Right atrium auricular region (tissue), 2 donors: ENCODE measurements at places on chromosomes 7 and 10. TPM values are rescaled to one million over a fixed set of nuclear protein-coding genes. Genes with fewer than 3 reads are reported as not detected.

DNA sequence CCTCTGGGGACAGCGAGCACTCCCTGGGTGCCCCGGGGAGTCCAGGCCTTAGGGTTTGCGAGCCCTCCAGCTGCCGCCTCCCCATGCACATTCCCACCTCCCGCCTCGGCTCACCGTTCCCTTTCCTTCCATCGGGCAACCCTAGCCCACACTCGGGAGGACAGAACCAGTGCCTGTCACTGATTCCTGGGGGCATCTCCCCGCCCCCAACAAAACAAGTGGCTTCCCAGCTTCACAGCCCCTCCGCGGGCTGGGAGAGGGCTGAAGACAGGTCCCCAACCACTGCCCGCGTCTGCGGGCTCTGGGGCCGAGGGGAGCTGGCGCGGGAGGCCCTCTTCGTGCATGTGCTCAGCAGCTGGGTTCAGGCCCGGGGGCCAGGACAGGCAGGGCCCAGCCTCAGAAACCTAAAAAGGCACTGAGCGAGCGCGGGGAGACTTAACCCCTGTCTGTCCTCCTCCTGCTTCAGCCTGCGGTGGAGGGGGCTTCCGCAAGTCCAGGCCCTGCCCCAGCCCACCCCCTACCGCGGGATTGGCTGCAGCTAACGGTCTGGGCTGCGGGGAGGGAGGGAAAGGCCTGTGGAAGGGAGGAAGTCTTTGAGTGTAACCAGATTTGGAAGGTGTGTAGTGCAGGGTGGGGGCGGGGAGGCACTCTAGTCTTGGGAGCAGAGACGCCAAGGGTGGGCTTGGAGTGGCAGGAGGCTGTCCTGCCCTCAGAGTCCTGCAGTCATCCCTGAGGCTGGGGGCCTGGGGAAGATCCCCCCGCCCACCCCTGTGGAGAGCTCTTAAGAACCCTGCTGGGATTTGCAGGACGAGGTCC, 1.2 kb downstream of the FLNC start:
- no peaks in the 10 kb centered on the region for H3K4me1 ChIP-seq
- H3K27me3 ChIP-seq, result no peaks in the 10 kb centered on the region

DNA sequence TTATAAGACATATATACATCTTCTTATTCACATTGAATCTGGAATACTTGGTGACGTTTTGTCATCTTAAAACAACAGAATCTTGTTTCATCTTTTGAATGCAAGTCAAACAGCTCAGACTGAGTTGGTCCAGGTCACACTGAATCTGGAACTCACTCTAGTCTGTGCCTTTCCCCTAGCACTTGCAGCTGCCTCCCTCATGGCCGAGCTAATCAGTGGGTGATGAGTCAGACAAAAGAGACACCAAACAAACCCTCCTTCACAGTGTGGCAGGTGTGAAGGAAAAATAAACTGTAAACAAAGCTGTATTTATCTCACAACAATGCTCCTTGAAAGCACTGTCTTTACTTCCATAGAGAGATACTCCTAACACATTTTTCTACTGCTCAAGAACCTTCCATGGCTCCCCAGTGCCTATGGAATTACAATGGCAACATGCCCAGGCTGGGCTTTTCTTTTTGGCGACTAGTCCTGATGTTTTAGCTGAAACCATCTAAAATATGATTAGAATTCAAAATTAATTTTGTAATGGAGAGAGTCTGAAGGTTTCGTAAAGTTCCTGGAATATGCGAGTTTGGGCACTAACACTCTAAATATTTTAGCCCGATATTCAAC, 140.0 kb downstream of the ZNF365 start:
- no peak overlapping the region for H3K4me3 ChIP-seq
- H3K27ac ChIP-seq, result no peak overlapping the region
- no peak for DNase-seq
- H3K27me3 ChIP-seq, result no peaks in the 10 kb centered on the region
- H3K36me3 ChIP-seq, result no peaks in the 10 kb centered on the region
- H3K4me1 ChIP-seq, result no peaks in the 10 kb centered on the region

- H3K27ac ChIP-seq, result no peak overlapping the region
- no peaks in the 10 kb centered on the region for H3K27me3 ChIP-seq
- H3K4me3 ChIP-seq, result no peak overlapping the region
Measured at GRCh38 chr10:23379686-23380085, 35.1 kb upstream of the C10orf67 start.

GRCh38 chr10:29790207-29790606, 155.4 kb upstream of the SVIL start:
- no peak overlapping the region for H3K27ac ChIP-seq
- DNase-seq, result no peak
- no peak overlapping the region for H3K4me3 ChIP-seq
- H3K27me3 ChIP-seq, result no peaks in the 10 kb centered on the region
- no peaks in the 10 kb centered on the region for H3K36me3 ChIP-seq

GRCh38 chr7:12146813-12147212, 64.3 kb upstream of the TMEM106B start:
- H3K27ac ChIP-seq, result no peak overlapping the region
- H3K27me3 ChIP-seq, result no peaks in the 10 kb centered on the region
- no peak for DNase-seq
- H3K4me3 ChIP-seq, result no peak overlapping the region

DNA sequence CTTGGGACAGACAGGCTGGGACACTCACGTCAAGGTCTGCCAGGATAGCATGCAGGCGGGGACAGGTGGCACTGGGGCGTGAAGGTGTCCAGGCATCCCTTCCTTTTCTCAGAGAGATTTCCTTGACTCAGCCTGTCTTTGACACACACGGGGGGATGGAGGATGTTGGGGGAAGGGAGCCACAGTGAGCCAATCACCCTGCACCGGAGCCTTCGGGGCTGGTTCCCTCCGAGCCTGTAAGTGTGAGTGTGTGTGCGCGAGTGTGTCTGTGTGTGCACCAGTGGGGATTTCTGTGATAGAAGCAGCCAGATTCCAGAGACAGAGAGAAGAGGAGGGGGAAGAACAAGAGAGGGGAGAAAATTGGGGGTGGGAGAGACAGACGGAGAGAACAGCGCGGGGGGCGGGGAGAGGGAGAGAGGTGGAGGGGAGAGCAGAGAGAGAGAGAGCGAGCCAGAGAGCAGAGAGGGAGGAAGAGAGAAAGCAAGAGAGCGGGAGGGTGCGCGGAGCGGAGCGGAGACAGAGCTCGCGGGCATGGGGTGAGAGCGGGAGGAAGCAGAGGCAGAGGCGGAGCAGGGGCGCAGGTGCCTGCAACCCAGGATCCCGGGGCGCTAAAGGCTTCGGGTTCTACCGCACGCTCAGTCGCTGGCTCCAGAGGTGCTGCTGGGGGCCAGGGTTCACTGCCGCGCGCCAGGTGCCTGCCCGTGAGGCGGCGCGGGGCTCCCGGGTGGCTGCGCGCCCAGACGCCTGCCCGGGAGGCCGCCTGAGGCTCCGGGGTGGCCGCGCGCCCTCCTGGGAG, 466 bp upstream of the GPR26 start:
- no peaks in the 10 kb centered on the region for H3K27me3 ChIP-seq
- H3K36me3 ChIP-seq, result no peaks in the 10 kb centered on the region
- no peaks in the 10 kb centered on the region for H3K4me1 ChIP-seq
- H3K27ac ChIP-seq, result no peak overlapping the region
- H3K4me3 ChIP-seq, result no peak overlapping the region
- DNase-seq, result no peak

DNA sequence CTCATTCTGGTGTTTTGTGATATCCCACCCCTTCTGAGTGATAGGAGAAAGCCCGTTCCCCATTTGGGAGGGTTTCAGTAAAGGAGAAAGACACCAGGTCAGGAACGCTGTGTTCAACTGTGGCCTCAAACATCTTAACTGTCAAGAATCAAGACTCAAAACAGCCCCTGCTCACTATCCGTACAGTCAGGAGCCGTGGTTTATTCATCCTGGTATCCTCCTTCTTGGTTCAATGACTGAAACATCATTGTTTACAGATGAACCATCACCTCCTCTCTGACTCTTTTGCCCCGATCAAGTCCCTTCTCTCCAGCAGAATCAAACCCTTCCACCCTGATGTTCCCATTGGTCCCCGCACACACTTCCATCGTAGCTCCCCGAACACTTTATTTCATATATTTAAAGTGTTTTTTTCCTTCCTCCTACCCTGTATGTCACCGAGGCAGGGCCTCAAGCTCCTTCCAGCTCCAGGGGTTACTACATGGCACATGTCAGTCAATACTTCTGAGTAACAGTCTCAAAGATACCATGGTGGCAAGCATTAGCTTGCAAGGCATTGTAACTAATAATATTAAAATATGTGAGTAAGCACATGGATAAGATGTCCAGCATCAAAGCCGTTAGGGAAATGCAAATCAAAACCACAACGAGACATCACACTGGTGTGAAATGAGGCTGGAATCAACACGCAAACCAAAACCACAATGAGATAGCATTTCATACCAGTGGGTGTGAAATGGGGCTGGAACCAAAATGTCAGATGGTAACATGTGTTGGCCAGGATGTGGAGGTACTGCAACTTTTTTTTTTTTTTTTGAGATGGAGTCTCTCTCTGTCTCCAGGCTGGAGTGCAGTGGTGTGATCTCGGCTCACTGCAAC, 124.7 kb upstream of the C1QL3 start:
- no peak overlapping the region for H3K4me3 ChIP-seq
- no peak overlapping the region for H3K27ac ChIP-seq
- H3K4me1 ChIP-seq, result no peaks in the 10 kb centered on the region
- no peak for DNase-seq

DNA sequence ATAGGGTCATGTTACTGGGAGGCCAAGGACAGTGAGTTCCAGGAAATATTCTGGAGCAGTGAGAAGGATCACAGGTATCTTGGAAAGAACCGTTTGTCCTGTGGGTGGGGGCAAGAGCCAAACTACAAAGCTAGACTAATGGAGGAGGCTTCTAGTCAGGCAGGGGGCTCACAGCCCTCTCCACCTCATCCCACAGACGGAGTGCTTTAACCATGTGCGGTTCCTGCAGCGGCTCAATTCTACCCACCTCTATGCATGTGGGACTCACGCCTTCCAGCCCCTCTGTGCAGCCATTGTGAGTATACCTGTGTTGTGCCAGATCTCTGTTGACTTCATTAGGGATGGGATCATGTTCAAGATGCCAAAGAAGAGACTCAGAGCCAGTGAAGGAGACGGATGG, 8.1 kb downstream of the SEMA4G start:
- no peaks in the 10 kb centered on the region for H3K4me1 ChIP-seq
- H3K36me3 ChIP-seq, result peaks cover 14% of the 10 kb centered on the region
- no peaks in the 10 kb centered on the region for H3K27me3 ChIP-seq
- no peak overlapping the region for H3K4me3 ChIP-seq
- H3K27ac ChIP-seq, result no peak overlapping the region
- DNase-seq, result no peak

DNA sequence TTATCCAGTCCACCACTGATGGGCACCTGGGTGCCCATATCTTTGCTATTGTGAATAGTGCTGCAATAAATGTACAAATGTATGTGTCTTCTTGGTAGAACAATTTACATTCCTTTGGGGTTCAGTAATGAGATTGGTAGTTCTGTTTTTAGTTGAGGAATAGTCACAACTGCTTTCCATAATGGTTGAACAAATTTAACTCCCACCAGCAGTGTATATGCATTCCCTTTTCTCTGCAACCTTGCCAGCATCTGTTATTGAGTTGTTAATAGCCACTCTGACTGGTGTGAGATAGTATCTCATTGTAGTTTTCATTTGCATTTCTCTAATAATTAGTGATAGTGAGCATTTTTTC, 27.8 kb downstream of the COA1 start:
- no peak overlapping the region for H3K27ac ChIP-seq
- H3K27me3 ChIP-seq, result no peaks in the 10 kb centered on the region
- no peak for DNase-seq
- H3K36me3 ChIP-seq, result no peaks in the 10 kb centered on the region
- no peak overlapping the region for H3K4me3 ChIP-seq
- peaks cover 9% of the 10 kb centered on the region for H3K4me1 ChIP-seq

- H3K4me1 ChIP-seq, result peaks cover 6% of the 10 kb centered on the region
- no peak for DNase-seq
- H3K27ac ChIP-seq, result no peak overlapping the region
- no peaks in the 10 kb centered on the region for H3K36me3 ChIP-seq
- no peaks in the 10 kb centered on the region for H3K27me3 ChIP-seq
- H3K4me3 ChIP-seq, result no peak overlapping the region
Measured at GRCh38 chr7:130673066-130673465, 4.5 kb upstream of the COPG2 start.

DNA sequence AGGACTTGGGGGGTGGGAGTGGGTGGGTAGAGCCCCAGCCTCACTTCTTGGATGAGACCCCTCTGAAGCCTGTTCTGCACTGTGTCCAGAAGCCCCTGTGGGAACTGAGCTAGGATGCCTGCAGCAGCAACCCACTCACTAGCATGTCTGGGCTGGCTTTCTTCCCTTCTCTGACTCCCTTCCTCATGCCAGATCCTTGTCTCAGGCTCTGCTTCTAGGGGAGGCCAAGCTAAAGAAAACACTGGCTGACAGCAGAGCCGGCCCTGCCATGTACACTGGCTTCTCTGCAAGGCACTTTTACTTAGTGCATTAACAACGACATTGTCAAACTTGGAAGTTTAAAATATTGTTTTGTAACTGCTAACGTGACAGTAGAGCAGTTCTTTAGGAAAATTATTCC, 50.2 kb downstream of the ARHGAP22 start:
- H3K4me1 ChIP-seq, result no peaks in the 10 kb centered on the region
- H3K4me3 ChIP-seq, result no peak overlapping the region
- H3K27me3 ChIP-seq, result no peaks in the 10 kb centered on the region
- H3K27ac ChIP-seq, result no peak overlapping the region
- peak; percentile 57 for DNase-seq

- no peaks in the 10 kb centered on the region for H3K4me1 ChIP-seq
- H3K27ac ChIP-seq, result no peak overlapping the region
- H3K27me3 ChIP-seq, result no peaks in the 10 kb centered on the region
- no peak overlapping the region for H3K4me3 ChIP-seq
- DNase-seq, result no peak
Measured at GRCh38 chr10:129745186-129745750, 218.8 kb downstream of the EBF3 start.

The TET1 gene
- 2.4 TPM for total RNA-seq

The CABCOCO1 gene
- total RNA-seq, result 0.35 TPM

The IL6 gene
- 3.6 TPM for total RNA-seq

The TUBAL3 gene
- 1.7 TPM for total RNA-seq
